ENCODE measurements at places on chromosomes 5 and 9.

GRCh38 chr9:96419691-96419969 lies 1.5 kb upstream of the ZNF367 start:
- DNase-seq: no peak

GRCh38 chr9:129860653-129861446 lies 25.6 kb downstream of the USP20 start:
- DNase-seq: no peak

DNA sequence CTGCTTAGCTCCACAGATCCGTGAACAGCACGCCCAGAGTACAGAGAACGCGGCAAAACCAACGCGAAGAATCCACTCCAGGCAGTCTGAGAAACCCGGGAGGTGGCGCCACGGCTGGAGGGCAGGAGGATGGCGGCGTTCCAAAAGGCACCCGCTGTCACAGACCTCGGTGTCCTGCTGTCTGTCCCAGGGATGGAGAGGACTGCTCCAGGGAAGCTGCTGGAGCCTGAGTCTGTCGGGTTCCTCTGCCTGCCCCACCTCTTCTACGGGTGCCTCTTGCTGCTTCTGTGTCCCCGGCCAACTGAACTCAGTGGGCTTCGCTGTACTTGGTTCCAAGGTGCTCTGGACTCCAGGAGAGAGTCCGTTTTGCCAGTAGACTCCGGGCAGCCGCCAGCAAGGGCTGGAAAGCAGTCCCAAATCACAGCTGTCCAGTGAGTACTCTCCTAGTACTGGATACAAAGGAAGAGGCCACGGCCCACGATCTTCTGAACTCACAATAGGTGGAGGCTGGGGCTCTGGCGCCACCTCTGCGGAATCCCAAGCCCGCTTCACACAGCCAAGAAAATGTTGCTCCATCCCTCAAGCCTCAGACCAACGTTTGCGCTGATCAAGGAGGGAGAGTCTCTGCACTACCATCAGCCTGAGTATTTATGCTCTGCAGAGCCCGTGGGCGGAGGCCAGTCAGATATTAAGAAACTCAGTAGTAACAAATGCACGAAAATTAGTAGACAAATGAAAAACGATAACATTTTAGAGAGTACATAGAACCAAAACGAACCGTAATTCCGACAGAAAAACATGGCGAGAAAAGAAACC lies 440 bp downstream of the ANXA2R start:
- DNase-seq: no peak

DNA sequence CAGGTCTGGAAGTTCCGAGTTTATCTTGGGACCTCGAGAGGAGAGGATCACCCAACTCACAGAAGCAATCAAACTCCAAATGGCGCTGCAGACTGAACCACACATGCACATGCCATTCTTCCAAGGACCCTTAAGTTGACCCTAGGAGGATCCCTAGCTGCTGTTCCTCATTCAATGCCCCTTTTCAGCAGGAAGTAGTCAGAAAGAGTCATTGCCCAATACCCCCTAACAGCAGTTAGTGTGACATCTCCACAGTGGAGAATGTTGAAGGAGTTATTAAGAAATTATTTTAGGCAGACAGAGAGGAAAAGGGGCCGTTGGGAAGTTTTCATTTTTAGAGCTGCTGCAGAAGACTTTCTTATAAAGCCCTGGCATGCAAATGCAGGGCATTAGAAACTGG lies 229.9 kb upstream of the DAB2 start:
- DNase-seq: no peak

GRCh38 chr5:55918087-55919035 lies 67.2 kb downstream of the IL31RA start:
- no peak for DNase-seq

DNA sequence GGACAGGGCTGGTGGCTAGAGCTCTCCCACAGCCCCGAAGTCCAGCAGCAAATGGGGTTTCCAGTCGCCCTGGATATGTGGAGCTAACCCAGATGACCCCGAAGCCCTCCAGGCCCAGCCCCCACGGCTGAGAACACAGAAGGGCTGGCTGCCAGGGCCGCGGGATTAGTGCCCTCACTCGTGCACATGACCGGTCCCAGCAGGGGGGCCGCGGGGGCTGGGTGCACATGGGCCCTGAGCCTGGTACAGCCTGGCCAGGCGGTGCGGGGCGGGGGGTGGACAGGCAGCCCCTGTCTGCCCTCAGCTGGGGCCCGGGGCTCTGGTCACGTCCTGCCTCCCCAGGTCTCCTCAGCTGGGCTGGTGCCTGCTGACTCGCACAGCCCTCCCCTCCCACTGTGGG lies 5.9 kb downstream of the SSNA1 start:
- DNase-seq: no peak

- DNase-seq: no peak
Measured at GRCh38 chr9:96169484-96169883, 132.5 kb downstream of the HSD17B3 start.

DNA sequence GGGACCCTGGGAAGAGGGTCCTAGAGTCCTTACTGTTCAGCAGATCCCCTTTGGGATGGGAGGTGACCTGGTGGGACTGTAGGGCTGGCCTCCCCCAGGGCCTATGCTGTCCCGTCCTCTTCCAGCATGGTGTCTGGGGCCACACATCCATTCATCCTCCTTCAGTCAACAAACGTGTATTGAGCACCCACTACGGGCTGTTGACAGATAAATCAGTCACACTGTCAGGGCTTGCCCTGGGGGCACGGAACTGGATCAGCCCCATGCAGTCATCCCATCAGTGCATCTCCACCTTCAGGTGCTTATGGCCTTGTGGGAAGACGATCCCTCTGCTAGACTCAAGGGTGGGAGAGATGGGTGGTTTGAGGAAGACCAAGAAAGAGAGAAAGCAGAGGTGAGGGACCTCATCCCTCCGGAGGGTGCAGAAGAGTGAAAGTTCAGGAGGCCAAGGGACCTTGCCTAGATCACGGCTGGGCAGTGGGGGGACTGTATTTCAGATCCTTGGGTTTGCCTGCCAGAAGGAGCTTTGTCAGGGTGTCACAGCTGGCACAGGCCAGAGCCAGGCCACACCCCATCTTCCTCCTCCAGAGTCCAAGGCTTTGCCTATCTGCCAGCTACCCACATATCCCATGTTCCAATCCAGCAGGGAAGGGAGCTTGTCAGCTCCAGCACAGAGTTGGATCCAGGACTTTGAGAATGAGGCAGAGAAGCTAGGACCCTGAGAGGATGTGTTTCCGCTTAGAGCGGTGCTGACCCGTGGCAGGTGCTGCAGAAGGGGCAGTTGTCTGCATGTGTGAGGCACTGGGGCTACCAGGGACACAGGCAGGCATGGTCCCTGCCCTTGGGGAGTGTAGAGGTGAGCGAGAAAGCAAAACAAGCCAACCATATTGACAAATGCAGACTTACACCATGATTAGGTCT lies 30.5 kb downstream of the COL27A1 start:
- DNase-seq: no peak

DNA sequence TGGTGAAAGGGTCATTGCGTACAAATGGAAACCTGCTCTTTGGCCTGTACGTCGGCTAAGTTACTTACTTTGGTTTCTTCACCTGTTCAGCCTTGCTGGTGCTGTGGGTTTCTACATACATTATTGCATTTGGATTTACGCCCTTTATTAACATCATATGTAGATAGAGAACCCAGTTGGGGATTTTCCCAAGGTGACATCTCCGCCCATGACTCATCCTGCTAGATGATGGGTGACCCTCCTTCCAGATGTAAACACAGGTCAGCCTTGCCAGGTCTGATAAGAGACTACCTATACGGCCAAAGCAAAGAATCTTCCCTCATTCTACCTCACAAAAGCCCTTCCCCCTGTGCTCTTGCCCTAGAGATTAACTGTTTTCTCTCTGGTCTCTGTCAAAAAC lies 360.9 kb downstream of the KDM4C start:
- DNase-seq: no peak

DNA sequence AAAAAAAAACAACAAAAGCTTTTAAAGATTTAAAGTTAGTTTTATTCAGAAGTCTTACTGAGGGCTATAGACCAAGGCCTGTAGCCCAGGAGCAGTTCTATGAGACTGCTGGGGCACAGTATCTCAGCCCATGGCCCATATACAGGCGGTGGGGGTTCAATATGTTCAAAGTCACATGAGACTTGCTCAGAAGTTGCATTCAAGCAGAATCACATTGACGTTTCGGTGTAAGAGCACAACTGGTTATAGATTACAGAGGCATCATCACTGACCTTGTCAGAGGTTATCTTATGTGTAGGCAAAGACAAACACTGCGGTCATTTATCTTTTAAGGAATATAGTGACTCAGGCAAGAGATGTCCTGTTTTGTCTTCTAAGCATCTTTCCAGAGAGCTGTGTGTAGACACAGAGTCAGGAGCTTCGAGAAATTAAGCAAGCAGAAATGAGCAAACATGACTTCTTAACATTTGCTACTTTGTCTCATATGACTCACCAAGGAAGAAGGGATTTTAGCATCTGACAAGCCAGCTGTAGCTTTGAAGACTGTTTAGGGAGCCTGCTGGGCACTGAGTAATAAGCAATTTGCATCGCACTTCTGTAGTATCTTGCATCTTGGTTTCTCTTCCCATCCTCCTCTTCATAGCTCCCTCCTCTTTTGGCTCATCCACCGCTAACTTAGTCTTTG lies 12.9 kb upstream of the F2RL1 start:
- no peak for DNase-seq

GRCh38 chr9:4099976-4100735 lies 199.7 kb downstream of the GLIS3 start:
- no peak for DNase-seq

DNA sequence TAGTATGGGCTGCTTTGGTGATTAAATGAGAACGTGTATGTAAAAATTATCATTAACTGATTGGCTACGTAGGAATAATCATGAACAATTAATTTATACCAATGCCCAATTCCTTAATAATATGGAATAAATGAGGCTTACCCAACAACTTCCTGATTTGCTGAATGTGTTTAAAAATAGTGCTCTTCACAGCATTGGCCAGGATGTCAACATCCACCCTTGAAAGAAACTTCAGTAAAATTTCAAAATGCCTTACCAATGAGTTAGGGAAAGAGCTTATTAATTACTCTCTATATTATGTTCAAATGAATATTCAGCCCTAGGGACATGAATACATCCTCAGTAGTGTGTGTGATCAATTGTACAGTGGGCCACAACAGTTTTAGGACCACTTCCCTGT lies 401.4 kb downstream of the PSAT1 start:
- no peak for DNase-seq

GRCh38 chr5:138726848-138727247 lies 26.4 kb upstream of the CTNNA1 start:
- DNase-seq: no peak

- DNase-seq: no peak
Measured at GRCh38 chr9:71795097-71795813, 26.9 kb upstream of the CEMIP2 start.

DNA sequence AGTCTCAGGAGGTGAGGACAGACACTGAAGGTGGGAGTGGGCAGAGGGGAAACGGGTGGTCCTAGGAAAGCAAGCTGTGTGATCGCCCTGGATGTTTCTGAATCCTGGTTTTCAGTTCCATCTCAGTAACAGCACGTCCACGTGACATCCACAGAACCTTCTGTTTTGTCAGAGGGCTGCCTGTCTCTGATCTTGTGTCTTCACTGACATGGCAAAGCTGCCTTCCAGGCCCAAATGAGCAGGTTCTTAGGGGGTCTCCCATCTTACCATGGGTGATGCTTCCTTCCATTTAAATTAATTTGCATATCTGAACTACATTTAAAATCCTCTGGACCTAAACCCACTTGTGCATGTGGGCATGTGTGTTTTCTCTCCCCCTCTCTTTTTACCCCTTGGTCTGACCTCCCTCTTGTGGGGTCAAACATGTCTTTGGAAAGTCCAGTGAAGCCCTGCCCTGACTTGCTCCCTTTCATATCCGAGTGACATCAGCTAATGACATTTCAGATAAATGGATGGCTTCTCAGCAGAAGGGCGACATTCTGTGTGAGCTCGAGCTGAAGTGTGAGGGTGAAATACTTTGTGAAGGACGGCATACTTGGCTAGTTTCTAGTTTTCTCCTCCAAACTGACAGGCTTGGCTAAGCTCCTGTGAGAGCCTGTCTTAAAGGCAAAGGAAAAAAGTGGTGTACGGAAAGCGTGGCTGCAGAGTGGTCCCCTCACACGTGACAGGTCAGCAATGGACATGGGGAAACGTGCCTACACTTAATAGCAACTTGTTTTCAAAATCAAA lies 204.8 kb upstream of the S1PR3 start:
- no peak for DNase-seq

- DNase-seq: no peak
Measured at GRCh38 chr9:117300371-117301110, 114.3 kb downstream of the ASTN2 start.

GRCh38 chr5:60026161-60026560 lies 132.6 kb upstream of the PDE4D start:
- no peak for DNase-seq

DNA sequence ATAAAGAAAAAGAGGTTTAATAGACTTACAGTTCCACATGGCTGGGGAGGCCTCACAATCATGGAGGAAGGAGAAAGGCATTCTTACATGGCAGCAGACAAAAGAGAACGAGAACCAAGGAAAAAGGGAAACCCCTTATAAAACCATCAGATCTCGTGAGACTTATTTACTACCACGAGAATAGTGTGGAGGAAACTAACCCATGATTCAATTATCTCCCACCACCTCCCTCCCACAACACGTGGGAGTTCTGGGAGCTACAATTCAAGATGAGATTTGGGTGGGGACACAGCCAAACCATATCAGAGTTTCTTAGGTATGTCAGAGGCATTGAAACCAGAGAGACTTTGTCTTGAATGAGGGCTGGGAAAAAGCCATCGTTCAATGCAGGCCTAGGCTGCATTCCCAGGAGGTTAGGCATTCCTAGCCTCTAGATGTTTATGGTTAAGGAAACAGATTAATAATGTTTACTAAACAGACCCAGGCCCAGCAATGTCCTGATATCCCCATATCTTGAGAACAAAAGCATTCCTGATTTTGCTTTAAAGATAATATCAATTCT lies 7.5 kb upstream of the PAIP1 start:
- no peak for DNase-seq

- no peak for DNase-seq
Measured at GRCh38 chr5:10250806-10251276, 761 bp downstream of the CCT5 start.

DNA sequence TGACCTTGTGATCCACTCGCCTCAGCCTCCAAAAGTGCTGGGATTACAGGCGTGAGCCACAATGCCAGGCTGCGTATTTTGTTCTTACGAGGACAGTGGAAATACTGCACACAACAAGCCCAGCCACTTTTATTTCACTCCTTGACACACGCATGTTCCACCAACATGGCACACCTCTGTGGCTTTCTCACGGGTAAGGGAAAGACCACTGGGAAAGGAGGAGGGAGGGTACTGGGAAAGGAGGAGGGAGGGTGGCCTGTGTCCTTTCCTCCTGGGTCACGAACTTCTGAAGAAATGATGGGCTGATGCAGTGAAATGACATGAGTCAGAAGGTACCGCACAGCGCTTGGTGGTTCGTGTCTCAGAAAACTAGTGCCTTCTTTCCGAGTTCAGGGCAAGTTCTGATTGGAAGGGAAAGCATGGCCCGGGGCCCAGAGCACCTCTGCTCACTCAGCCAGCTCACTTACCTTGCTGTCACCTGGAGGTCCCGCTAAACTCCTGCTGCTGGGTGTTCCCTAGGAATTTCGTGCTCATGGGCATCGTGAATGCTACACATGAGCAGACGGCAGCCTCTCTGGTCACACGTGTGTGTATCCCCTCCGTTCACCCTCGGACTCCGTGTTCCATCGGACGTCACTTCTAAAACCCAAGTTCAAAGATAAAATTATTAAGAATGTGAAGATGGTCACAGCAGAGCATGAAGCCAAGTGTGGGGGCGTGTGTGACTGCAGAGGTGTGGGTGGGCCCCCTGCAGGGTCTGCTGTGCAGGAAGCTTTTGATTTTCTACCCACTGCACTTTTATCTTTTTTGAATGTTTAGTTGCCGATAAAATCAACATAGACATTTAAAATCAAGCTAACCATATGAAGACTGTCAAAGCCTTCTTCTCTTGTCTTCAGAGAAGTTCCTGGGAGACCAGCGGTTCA lies 42.9 kb downstream of the LAMC3 start:
- DNase-seq: no peak

All from SIG-M5 (cell line).